ENCODE measurements at places on chromosomes 1 and 21.

DNA sequence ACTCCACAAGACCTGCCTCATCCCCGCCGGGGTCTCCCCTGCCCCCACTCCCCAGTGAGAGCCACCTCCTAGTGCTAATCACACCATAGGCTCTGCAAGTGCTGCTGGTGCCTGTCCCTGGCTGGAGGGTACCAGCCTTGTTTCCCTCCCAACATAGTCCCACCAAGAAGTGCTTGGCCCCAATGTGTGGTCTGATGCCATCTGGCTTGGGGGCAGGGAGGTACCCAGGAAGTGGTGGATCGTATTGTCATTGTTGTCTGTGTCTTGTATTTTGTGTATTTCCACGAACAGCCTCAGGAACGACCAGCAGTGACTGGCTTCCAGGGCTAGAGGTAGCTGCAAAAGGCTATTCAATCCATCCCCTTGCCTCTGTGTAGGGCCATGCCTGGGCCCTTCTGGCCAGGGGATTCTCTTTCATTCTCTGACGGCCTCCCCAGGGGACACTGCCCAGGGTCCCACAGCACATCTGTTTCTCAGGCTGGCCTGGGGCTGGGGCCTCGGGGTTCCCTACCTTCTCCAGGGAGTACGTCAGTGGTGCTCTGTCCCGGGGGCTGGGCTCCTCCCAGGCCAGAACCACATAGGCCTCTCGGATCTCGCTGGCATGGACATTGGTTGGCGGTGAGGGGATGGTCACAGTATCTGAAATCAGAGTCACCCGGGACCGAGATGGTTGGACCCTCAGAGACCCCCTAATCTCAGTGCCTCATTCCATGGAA, 22.8 kb downstream of the MYOM3 start:
- no peak for DNase-seq

DNA sequence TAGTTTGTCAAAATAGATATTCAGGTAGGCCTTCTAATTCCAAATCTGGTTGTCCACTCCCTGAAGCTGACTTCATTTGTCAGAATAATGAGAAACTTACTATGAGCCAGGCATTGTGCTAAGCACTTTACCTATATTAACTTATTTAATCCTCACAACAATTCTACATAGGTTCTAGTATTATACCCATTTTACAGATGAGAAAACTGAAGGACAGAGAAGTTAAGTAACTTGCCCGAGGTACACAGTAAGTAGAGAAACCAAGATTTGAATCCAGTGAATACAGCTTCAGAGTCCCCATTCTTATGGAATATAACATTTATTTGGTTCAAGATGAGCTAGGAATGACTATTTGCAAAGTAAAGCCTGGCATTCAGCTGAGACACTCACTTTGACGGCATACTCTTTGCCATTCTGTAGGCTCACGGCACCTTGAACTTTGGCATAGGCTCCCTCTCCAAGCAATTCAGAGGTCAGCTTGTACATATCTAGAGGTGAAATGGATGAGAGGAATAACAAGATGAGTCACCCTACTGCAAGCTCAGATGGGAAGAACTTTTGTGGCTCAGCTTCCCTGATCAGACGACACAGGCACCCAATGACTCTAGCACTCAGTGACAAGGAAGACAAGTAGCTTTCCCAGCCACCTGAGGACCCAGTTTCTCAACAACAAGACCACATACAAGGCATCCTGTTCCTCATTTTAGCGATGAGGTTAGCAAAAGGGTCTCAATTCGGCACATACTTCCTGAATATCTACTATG, 23.7 kb downstream of the MKNK1 start:
- DNase-seq = no peak

- peak; percentile 86 for DNase-seq
These were observed 93.9 kb downstream of the ADCY10 start for GRCh38 chr1:167819849-167820683.

- DNase-seq = peak; percentile 95
These were observed 213.5 kb upstream of the PTGFR start for GRCh38 chr1:78277253-78277652.

- peak; percentile 54 for DNase-seq
These were observed 26.0 kb upstream of the BCL9 start for GRCh38 chr1:147515045-147515869.

DNA sequence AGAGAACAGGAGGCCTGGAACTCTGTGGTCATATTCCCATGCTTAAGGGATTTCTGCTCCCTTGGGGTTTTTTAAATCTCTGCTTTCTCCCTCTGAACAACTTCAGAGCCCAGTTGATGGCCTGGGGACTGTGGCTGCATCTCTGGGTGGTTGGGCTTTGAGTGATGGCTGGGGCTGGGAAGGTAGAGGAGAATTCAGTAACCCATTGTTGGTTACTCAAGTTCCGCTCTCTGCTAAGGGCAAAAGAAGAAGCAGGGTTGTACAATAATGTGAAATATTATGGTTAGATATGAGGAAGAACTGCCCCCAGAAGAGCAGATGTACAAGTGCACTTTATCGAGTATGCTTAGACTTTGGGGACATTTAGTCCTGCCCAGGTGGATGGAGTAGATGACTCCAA, 72.1 kb upstream of the CNTN2 start:
- DNase-seq = no peak

GRCh38 chr1:172414331-172414730, 6.2 kb upstream of the C1orf105 start:
- no peak for DNase-seq

- no peak for DNase-seq
These were observed 899.2 kb downstream of the NCAM2 start for GRCh38 chr21:21897275-21897883.

DNA sequence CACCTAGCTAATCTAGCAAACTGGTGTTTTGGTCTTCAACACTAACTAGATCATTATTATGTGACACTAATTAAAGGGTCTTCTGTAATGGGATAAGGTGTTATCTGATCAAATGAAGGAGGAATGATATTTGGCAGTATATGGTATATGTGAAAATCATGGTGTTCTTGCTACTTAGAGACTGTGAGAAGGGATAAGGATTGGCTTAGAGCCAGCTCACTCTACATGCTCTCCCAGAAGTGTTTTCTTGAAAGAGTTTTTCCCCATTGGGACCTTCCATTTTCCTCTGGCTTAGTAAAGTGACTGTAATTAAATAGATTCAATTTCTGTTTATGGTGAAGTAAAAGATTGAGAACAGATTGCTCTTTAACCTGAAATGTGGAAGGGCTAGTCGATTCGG, 71.2 kb upstream of the RGL1 start:
- DNase-seq = peak; percentile 9

DNA sequence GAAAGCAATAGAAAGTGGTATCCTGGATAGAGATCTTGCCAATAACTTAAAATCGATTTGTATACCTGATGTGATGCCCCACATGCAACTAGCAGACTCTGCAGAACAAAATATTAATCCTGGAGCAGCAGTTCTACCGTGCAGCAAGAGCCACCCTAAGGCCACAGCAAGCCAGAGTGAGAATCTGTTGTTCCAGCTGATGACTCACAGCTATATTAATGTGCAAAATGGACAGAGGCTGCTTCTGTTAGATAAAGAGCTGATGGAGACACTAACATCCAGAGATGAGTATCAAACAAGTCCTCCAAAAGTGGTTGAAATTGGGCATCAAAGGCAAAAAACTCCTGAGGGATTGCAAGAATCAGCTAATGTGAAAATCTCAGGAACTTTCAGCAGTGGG, 127.8 kb downstream of the MACF1 start:
- no peak for DNase-seq

- DNase-seq = no peak
These were observed 44.2 kb downstream of the EPHB2 start for GRCh38 chr1:22754824-22755223.

GRCh38 chr1:15915991-15916390, 59.9 kb downstream of the ZBTB17 start:
- peak; percentile 64 for DNase-seq

DNA sequence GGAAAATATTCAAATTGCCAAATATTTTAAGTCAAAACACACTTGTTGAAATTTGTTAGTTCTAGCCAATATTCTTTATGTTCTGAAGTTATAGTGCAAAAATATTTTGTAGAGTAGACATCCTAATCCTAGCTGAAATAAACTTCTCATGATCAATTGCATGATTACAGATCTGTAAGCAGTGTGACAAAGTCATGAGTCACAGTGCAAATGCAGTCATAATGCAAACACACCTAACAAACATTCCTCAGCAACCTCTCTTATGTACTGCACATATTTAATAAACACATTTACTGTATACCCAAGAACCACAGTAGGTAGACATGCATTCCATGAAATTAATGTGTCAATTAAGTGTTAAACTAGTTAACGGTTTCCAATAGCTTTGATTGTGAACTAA, 1857.4 kb downstream of the NCAM2 start:
- no peak for DNase-seq

GRCh38 chr21:41662161-41662560, 104.7 kb downstream of the RIPK4 start:
- no peak for DNase-seq

GRCh38 chr1:40708750-40709099, 17.2 kb downstream of the NFYC start:
- peak; percentile 91 for DNase-seq

- DNase-seq = no peak
These were observed 162.0 kb downstream of the KIF26B start for GRCh38 chr1:245316784-245317183.

DNA sequence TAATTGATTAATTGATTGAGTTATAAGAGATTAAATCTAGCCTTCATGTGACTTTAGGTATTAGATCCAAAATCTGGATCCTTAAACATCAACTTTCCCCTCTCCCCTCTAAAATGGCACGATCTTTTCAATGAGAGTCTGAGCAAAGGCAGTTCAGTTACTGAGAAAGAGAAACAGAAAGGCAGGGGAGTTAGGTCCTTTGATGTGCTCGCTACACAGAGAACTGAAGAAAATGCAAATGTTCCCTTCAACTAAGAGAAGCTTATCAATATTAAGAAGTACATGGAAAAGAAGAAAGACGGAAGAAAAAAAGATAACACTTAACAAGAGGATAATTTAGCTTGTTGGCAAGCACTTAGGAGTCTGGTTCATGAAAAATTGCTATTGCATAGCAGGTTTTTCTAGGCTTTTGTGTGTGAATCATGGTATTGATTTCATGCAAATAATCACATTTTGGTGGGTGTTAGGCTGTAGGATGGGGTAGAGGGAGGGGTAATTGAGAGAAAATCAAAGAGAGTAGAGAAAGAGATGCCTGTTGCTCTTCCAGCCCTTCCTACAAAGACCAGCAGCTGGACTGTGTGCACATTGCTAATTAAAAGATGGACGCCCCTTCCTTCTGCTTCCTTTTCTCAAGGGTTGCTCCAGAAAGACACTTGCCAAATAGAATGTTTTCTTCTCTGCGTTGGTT, 307.6 kb upstream of the PLXNA2 start:
- DNase-seq = no peak

GRCh38 chr1:197076585-197076984, 9.5 kb upstream of the F13B start:
- DNase-seq = no peak

DNA sequence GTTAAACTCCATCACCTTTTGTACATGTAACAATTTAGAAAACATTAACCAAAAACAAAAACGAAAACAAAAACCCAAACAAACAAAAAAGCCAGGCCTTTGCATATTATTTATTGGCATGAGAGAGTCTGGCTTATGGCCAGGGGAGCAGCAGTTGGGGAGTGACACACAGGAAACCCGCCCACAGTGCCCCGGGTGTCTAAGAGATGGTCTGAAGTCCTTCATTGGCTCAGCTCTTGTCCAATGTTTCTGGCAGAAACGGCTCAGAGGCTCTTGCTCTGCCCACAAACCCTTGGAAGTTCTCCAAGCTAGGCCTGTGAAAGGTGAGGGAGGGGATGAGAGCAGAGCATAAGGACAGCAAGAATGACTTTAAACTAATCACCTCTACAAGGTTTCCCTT, 131.5 kb downstream of the CNIH3 start:
- DNase-seq = peak; percentile 13

GRCh38 chr21:42120903-42121535, 49.9 kb downstream of the UMODL1 start:
- no peak for DNase-seq

GRCh38 chr1:246608616-246609376, 42.5 kb downstream of the CNST start:
- peak; percentile 26 for DNase-seq

DNA sequence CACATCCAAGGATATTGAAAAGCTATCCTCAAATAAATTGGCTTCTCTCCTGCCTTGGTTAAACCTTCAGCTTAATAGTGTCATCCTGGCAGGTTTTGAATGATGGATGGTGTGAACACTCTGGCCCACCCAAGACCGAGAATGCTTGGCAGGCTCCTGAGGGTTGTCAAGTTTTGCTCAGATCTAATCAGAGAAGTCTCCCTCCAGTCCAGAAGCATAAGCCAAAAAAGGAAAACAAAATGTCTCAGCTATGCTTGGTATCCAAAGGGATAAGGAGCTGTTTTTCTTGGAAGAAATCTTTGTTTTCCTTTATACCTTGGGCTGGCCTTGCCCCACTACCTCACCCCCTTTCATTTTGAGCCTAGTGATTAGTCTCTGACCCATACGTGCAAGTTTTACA, 172.7 kb downstream of the CRB1 start:
- no peak for DNase-seq

DNA sequence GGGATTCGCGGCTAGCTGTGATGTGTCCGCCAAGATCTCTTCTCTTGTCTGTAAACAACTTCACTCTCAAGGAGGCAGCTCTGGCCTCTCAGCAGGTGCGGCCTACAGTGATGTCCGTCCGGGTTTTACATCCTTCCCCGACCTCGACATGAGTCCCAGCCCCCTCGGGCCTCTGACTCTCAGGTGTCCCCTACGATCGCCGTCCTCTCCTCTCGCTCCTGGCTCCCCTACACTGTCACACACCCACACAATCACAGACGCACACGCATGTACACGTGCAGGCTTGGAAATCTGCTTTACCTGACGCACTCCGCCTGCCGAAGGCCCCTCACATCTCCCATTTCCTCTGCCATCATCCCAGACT, 797 bp upstream of the RSPH1 start:
- DNase-seq = no peak

DNA sequence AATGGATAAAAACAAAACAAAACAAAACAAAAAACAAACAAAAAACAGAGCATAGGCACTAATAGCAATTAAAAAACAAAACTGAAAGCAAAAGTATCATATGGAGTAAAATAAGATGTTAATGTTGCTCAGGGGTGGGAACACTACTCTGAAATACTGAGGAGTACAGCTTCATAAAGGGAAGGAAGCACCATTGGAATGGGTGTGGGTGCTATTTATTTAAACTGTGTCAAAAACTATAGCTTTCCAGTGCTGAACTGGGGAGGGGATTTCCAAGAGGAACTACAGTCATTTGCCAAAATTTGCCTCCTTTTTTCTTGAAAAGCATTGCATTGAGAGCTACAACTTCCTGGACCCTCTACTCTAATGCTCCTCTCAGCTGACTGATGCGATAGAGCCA, 40.0 kb downstream of the SPTA1 start:
- peak; percentile 53 for DNase-seq

Data from OCI-M1 (cell line).